ENCODE measurements at places on chromosomes 1 and 21. TPM values are rescaled to one million over a fixed set of nuclear protein-coding genes. Genes with fewer than 3 reads are reported as not detected.

Gene CD84
- not detected for total RNA-seq

Gene GPR25
- not detected for total RNA-seq

Gene OR2G6
- total RNA-seq, result not detected

Gene APOBEC4
- total RNA-seq, result not detected

Gene SUSD4
- under 0.01 TPM for total RNA-seq

Gene AKIRIN1
- 21.9 TPM for total RNA-seq

Gene F11R
- 2.2 TPM for total RNA-seq

Gene KDM5B
- 59.7 TPM for total RNA-seq

Gene BCL2L15
- under 0.01 TPM for total RNA-seq

Measured in bronchial smooth muscle cell (primary cell).